Stimulated activated CD8-positive, alpha-beta memory T cell treated with anti-CD3 and anti-CD28 coated beads, Interleukin-4, amount 100 ng/mL, for 48 hours (primary cell): ENCODE measurements at places on chromosomes 7 and 10.

DNA sequence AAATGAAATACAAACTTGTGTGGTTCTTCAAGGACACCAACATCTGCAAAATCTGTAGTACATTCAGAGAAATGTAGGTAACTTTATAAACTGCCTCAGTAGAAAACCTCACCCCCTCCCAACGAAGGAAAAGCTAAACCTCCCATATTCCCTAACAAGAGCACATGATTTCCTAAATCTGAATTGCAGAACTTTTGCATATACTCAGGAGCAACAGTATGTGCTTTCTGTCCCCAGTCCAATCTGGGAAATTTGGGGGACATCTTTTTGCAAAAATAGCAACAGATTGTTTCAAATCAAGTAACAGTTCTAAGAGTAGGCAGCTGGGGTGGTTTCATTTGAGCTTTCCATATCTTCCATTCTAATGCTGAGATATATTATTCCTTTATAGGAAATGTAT, 15.8 kb upstream of the MSS51 start:
- no peak for DNase-seq

DNA sequence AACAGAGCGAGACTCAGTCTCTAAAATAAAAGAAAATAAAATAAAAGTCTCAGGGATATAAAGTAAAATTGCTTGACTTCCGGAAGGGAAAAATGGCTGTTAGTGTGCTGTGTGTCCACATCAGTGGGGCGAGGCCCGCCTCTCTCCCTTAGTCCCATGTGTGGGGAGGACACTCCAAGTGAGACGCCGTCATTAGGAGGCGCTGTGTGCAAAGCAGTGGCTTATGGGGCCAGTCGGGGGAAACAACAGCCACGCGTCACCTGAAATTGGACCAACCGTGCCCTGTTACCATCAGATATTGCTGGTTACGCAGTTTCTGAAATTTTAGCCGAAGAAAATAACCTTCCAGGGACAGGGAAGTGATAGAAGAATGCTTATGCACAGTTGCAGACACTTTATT, 15.8 kb downstream of the SFXN4 start:
- no peak for DNase-seq

DNA sequence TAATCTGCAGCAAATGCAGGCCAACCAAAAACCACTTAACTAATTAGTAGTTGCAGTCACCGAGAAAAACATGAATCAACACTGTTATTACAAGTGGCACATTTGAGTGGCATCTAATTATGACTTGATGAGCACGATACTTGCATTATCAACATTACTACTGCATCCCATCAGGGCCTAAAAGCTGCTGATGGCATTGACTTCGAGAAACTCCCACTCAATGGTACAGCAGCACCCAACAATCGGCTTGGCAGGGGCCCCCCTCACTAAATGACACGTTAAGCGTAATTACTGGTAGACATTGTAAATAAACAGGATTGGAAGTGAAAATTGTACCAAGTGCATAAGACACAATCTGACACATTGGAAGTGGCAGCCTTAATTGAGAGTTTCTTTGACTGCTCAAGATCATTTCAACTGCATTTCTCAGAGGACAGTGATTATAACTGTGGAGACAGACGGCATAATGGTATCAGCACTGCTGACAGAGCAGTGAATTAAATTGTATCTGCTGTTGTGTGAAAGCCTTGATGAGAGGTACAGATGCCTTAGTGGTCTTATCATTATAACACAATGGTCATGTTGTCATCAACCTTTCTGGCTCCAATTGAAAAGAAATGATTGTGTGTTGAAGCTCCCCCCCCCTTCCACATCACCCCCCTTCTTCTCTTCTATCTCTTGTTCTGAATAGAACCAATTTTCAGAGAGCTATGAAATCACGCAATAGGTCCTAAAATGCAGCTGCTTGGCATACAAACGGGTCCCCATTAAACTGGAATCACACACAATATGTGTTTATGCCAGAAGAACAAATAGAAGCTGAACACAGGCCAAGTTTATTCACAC, 43.4 kb downstream of the SHTN1 start:
- no peak for DNase-seq

DNA sequence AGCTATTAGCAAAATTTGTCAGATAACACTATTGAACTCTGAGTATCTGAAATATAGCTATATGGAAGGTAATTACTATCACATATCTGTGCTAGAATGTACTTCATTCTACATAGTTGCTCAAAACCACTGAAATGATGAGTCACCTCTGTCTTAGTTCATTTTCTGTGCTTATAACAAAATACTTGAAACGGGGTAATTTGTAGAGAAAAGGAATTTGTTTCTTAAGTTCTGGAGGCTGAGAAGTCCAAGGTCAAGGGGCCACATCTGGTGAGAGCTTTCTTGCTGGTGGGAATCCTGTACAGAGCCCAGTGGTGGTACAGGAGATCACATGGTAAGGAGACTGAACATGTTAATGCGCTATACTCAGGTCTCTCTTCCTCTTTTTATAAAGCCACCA, 41.9 kb upstream of the TNKS2 start:
- DNase-seq = no peak

GRCh38 chr10:99506416-99506815, 26.3 kb upstream of the NKX2-3 start:
- no peak for DNase-seq

DNA sequence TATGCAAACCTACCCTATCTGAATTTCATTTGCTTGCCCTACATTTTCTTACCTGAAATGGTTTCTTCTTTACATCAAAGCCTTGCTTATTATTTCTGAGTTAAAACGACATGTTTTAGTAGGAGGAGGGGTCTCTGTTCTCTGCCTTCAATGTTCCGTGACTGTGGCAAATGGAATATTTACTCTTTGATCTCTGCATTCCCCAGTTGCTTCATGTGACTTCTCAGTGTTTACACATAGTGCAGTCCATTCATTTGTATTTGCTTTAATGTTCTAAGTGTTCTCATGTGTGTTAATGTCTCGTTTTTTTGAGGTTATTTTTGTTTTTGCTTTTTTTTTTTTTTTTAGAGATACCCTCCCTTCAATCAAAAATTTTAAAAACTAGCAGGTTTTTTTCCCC, 75.8 kb downstream of the GNAI1 start:
- no peak for DNase-seq

DNA sequence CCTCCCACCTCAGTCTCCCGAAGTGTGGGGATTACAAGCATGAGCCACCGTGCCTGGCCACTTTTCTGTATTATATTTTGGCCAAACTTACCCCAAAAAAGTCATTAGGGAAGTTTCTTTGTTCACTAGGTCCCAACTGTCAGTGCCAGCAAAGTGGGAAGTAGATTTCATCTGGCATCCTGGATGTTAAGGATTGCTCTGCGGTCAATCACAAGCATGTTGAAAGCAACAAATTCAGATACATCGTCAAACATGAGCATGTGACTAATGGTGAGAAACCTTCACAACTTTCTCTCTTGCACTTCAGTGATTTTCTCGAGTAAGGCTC, 14.3 kb upstream of the LRRC17 start:
- no peak for DNase-seq

- no peak for DNase-seq
Observed at GRCh38 chr10:69457771-69458237, 6.5 kb downstream of the TSPAN15 start.

- DNase-seq = no peak
Observed at GRCh38 chr10:84583501-84583900, 255.1 kb downstream of the CCSER2 start.

DNA sequence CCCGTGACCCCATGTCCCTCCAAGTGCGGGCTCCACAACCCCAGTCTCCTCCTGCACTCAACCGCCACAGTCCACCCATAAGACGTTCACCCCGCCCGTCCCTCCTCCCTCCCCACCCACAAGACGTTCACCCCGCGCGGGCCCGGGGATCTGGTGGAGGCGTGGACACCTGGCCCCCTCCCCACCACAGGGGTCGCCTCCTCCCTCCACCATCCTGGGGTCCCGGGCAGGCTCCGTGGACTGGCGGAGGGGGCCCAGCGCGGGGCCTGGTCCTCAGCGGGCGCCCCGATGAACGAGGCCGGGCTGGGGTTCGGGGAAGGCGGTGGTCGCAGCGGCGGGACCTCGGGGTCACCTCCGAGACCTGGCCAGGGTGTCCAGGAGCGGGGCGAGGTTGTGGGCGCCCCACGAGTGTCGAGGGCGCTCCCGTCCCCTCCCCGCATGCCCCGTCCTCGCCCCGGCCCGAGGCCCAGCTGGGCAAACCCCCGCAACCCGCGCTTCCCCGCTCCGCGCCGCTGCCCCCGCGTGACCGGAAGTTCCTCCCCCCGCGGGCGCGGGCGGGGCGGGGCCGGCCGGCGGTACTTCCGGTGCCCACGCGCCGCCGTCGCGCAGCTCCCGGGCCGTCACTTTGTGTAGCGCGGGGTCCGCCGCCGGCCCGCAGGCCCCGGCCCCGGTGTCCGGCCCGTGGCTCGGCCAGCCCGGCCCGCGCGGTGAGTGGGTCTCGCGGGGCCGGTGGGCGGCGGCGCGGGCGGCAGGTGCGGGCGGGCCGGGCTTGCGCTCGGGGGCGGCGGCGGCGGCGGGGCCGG, at the start of gene ZNF316:
TSS of gene ZNF316 (plus strand) at position 578 of the 803 bp plus-strand sequence. CDS start 5,092 bp downstream, outside the sequence.
- DNase-seq = peak; percentile 72

DNA sequence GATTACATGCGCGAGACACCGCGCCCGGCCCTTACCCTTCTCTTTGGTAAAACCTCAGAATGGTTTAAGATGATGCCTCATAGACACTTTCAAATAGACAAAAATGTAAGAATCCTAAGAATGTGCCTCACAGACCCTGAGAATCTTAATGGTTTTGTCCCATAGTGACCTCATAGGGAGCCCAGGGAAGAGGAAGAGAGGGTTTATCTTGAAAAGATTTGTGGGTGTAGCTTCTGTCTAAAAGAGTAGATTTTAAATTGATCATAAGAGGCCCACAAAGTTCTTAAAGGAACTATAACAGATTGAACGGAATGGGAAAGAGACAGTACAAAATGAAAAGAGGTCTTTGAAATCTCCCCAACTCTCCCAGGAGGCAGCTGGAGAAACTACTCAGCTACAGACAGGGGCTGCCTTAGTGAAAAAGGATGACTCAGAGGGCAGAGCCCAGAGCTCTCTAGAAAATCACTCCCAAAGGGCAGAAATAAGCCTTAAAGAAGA, 220.6 kb downstream of the ADRA2A start:
- no peak for DNase-seq

GRCh38 chr7:50815138-50815537, 32.4 kb upstream of the GRB10 start:
- no peak for DNase-seq

DNA sequence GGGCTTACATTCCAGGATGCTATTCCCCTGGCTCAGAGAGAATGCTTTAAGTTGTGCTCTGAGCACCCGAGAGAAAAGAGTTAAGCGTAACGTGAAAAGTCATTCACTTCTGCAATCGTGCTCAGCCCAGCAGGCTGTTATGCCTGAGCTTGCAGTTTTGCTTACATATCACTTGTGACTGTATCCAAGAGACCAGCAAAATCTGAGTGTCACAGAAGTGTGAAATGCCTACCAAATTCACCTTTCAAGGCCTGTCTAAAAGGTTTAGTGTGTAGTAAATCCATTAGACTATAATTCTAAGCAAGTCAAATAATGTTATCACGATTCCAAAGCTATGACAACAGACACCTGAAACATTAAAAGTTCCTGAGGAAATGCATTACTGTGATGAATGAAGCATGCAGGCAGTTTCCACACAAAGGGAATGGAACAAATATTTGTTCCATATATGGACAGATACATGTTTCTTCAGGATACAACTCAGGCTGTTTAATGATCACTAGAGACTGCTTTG, 20.1 kb downstream of the ITGB1 start:
- no peak for DNase-seq

DNA sequence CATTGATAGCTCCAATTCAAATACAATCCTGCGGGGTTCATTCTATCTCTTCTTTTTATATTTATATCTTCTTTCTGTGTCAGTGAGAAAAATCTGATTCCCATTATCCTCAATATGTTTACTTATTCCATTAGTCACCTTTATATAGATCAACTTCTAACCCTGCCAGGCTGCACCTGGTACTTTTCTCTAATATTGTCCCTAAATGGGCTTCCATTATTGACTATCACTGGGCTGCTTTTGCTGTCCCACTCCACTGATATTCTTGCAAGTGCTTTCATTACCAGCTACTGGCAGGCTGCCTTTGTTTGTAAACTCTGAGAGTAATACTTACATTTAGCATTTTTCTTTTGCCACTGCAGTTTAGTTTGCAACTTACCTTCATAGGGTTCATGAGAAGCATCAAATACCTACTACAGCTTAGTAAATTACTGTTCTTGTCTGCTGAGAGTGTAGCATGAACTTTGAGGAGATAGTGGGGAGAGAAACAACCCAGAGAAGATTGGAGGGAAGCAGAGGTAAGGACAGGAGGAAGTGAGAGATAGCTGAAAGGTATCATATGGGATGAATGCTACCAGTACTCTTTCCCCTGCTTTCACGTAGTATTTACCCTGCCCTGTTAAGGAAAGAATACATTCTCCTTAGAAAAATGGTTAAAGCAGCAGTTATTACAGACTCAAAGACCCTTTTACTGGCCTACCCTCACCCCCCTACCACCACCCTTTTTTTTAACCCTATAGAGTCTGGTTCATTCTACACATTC, 119.1 kb downstream of the PHTF2 start:
- no peak for DNase-seq

GRCh38 chr7:133290676-133291333, 37.9 kb downstream of the EXOC4 start:
- DNase-seq = no peak

DNA sequence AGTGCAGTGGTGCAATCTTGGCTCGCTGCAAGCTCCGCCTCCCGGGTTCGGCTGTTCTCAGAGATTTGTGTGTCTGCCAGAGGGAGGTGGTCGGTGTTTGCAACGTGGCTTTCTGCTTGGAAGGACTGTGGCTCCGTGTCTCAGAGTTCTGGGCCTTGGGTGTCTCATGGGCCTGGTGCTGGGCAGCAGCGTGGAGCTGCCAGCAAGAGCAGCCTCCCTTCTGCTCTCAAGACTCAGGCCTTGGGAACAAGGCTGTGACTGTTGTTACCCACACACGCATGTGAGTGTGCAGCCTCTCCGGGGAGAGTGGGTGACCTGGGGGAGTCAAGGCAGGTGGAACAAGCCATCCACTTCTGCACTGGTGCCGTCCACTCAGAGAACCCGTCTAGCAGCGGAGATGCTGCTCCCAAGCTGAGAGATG, 52.0 kb downstream of the VIPR2 start:
- no peak for DNase-seq

GRCh38 chr10:125980521-125981035, 84.2 kb downstream of the FANK1 start:
- no peak for DNase-seq

DNA sequence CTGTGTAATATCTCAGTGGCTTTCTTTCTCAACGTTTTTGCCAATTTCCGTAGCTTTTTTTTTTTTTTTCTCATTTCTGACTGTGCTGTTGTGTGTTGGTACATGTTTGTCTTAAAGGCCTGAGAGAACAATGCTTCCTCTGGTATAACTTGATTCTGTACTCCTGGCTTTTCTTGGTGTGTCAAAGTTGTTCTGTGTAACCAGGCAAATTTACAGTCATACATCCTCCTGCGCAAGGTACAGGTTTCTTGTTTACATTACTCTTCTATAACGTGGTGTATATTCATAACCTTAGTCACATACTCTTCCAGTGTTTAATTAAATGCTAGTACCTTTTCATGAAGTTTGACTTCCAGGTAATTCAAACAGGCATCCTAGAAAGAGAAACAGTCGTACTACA, 8.3 kb upstream of the ARHGAP12 start:
- DNase-seq = no peak
